ENCODE measurements at places on chromosomes 11 and 22.

DNA sequence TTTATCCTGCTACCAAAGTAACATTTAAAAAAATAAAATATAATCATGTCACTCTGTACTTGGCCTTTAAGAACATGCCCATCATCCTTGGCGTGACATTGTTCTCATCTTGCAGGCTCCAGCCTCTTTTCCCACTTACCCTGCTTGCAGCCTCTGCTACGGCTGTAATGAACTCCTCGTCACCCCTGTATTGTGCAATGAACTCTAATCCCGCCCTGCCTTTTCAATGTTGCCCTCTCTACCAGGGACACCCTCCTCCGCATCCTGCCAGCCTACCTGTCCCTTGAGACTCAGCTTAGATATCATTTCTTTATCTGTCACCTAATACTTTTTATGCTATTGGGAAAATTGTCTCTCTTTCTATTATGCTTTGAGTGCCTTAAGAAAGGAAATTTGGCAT lies 12.6 kb upstream of the MMP20 start:
- peak; percentile 56 for DNase-seq

DNA sequence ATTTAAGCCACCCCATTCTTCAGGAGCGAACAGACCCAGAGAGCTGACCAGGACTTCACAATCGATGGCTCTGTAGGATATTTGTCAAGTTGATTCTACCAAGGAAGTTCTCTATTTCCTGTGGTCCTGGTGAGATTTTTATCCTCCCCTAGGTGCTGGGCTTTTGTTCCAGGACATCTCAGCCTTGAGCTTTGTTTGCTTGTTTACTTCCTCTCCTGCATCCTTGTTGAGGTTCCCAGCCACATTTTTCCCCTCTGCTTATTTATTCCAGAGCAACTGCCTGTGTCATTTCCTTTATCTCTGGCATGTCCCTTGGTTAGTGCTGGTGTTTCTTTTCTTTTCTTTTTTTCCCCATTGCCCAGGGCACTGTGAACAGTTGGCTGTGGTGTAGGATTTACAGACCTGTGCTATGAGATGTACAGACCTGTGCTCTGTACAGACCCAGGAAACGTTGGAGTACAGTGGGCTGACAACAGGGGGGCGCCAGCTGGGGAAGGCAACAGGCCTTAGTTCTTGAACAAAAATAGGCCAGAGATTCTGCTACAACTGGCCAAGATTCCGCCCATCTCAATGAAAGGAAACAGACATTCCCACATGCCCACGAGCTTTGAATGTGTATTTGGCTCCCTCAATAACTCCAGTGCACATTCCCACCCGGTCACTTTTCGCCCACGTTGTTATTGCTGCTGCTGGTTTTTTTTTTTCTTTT lies 235.9 kb upstream of the DDI1 start:
- no peak for DNase-seq

DNA sequence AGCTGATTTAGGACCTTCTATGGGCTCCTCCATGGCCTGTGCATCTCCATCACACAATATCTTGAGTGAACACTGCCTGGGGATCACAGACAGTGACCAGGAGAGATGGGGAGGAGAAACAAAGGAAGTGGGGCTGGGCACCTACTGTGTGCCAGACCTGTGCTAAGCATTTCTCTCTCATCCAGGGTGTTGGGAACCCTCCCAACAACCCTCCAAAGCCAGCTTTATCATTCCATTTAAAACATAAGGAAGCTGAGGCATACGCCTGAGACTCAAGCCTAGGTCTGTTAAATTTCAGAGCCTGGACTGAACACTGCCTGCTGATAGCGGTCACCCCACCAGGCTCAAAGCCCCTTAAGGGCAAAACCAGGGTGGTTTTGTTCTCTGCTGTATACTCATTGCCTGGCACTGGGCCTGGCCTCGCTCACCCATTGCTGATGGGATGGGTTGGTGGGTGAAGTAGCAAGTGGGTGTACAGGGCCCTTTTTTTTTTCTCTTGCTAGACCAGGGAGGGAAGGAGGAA lies 130.1 kb downstream of the MN1 start:
- DNase-seq, result no peak

GRCh38 chr11:47361419-47361818 lies 8.9 kb upstream of the MYBPC3 start:
- no peak for DNase-seq

GRCh38 chr11:67032830-67033551 lies 10.1 kb downstream of the SYT12 start:
- peak; percentile 88 for DNase-seq
